Mammary microvascular endothelial cell (primary cell): ENCODE measurements at places on chromosomes 4 and X. TPM values are rescaled to one million over a fixed set of nuclear protein-coding genes. Genes with fewer than 3 reads are reported as not detected.

SHROOM4 gene
- total RNA-seq, result 38.3 and 45.8 TPM in 2 replicates

SHROOM2 gene
- total RNA-seq, result 4.4 and 5.1 TPM in 2 replicates

TLR7 gene
- total RNA-seq, result not detected in 2 replicates

NUDT10 gene
- 0.20 and 0.69 TPM in 2 replicates for total RNA-seq

NAP1L2 gene
- total RNA-seq, result 0.34 and 1.6 TPM in 2 replicates

RS1 gene
- total RNA-seq, result not detected in 2 replicates

TRIM60 gene
- not detected in 2 replicates for total RNA-seq

KIAA1210 gene
- not detected in 2 replicates for total RNA-seq

NEIL3 gene
- 5.8 and 8.1 TPM in 2 replicates for total RNA-seq

TEX11 gene
- not detected in 2 replicates for total RNA-seq

ENOX2 gene
- 15.2 and 15.7 TPM in 2 replicates for total RNA-seq

TEX13A gene
- total RNA-seq, result not detected in 2 replicates

DUSP9 gene
- total RNA-seq, result not detected in 2 replicates

MMRN1 gene
- 80.6 and 82.0 TPM in 2 replicates for total RNA-seq

ARHGAP24 gene
- total RNA-seq, result 99.1 and 105 TPM in 2 replicates

CDKL2 gene
- 0.15 TPM in 1 of 2 replicates, not detected in the other for total RNA-seq

FGFBP2 gene
- total RNA-seq, result not detected in 2 replicates
